ENCODE measurements at places on chromosomes 2 and 18.

DNA sequence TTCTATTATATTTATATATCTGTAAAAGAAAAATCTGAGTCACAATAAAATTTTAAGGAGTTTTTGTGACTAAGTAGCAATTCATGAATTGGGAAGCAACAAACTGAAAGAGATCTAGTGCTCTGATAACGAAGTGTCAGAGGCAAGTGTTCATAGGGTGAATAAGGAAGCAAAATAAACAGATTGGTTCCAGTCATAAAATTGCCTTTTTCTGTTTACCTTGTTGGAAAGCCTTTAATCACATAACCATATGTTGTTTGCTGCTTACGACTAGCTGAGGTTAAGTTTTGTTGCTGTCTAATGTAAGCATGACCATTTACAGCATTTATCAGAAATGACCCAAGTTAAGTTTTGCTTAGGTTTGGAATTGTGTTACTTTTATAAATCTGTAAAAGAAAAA is 358.9 kb downstream of the ARL6IP6 start:
- DNase-seq = no peak

GRCh38 chr2:44250376-44250775 is 24.9 kb upstream of the SLC3A1 start:
- no peak for DNase-seq

GRCh38 chr2:24345937-24346336 is 14.4 kb downstream of the ITSN2 start:
- no peak for DNase-seq

DNA sequence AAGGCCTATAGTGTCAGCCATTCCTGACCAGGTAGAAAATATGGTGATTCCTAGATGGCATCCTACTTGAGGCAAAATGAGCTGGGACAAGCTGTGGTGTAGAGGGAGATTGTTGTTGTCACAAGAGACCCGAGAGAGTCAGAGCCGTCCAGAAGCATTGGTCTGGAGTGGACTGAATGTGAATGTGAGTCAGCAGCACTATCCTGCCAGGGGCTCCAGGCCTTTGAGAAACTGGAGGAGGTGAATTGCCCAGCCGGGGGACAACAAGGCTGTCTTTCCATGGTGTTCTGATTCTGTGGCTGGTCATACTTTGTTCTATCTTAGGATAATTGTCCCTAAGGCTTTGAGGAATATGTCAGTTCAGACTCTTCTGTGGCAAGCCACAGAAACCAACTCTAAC is 29.4 kb upstream of the EIF2AK3 start:
- DNase-seq = no peak

- DNase-seq = no peak
Observed at GRCh38 chr2:171271971-171272436, 111.3 kb upstream of the TLK1 start.

DNA sequence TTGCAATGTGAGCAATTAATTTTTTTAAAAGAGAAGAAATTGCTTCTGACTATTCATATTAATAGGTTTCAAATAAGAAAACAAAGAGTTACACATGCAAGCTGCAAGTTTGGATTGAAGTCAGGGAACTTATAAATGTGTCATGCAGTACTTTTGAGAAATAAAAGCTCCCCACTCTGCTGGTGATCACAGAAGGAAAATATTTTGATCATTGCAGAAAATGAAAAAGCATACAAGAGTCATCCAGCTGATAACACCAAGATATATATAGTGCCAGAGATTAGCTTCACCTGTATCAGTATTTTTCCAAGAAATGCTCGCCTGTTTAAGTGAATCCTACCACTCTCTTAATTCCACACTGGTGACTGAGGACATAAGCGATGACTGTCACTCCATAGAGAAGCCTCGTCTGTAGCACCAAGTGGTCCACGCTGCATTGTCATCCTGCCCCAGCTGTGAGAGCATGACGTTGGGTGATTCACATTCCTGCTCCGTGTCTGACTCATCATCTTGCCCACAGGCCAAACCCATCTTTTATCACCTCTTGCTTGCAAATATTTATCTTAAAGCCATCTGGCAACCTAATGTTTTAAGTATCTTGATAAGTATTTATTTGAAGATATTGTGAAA is 178.0 kb downstream of the ASXL3 start:
- no peak for DNase-seq

DNA sequence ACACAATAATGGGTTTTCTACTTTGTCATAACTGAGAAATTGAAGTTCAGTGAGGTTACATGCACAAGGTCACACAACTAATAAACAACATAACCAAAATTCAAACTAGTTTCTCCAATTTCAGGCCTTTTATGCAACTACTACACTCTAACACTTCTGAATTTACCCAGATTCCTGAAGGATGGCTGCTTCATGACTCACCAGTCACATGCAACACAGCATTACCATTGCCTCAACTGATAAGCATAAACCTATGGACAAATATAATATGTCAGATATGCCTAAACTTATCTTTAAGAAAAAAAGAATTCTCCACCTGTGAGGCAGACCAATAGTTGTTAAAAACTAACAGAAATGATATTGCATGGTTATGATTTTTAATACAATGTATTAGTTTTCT is 586.5 kb upstream of the SLC8A1 start:
- no peak for DNase-seq

DNA sequence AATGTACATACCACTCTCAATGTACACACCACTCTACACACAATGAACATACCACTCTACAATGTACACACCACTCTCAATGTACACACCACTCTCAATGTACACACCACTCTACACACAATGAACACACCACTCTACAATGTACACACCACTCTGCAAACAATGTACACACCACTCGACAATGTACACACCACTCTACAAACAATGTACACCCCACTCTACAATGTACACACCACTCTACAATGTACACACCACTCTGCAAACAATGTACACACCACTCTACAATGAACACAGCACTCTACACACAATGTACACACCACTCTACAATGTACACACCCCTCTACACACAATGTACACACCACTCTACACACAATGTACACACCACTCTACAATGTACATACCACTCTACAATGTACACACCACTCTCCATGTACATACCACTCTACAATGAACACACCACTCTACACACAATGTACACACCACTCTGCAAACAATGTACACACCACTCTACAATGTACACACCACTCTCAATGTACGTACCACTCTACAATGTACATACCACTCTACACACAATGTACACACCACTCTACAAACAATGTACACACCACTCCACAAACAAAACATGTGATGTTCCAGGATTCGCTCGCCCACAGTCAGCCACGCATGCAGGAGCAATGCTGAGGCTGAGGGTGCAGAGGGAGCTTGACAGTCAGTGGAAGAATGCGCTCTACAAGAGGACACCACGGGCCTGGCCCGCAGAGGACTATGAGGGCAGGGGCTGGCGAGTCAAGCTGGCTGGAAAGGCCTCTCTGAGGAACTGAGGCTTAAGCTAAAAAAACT is 118.2 kb downstream of the HDAC4 start:
- DNase-seq = no peak

DNA sequence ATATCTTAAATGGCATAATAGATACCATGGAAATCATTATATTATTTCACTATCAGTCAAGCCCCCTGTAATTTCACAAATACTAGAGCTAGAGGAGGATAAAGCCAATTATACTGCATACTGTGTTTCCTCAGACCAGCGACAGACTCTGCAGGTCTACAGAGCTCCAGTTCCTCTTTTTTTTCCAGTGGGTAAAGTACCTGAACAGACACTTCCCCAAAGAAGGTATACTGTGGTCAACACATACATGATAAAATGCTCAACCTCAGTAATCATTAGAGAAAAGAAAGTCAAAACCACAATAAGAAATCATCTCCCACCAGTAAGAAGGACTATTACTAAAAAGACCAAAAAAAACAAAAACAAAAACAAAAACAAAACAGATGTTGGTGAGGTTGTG is 44.6 kb downstream of the SCN7A start:
- no peak for DNase-seq

GRCh38 chr2:200131307-200131706 is 175.2 kb upstream of the SPATS2L start:
- no peak for DNase-seq
